Neural crest cell (in vitro differentiated cells): ENCODE measurements at places on chromosomes 2 and 18. TPM values are rescaled to one million over a fixed set of nuclear protein-coding genes. Genes with fewer than 3 reads are reported as not detected.

DNA sequence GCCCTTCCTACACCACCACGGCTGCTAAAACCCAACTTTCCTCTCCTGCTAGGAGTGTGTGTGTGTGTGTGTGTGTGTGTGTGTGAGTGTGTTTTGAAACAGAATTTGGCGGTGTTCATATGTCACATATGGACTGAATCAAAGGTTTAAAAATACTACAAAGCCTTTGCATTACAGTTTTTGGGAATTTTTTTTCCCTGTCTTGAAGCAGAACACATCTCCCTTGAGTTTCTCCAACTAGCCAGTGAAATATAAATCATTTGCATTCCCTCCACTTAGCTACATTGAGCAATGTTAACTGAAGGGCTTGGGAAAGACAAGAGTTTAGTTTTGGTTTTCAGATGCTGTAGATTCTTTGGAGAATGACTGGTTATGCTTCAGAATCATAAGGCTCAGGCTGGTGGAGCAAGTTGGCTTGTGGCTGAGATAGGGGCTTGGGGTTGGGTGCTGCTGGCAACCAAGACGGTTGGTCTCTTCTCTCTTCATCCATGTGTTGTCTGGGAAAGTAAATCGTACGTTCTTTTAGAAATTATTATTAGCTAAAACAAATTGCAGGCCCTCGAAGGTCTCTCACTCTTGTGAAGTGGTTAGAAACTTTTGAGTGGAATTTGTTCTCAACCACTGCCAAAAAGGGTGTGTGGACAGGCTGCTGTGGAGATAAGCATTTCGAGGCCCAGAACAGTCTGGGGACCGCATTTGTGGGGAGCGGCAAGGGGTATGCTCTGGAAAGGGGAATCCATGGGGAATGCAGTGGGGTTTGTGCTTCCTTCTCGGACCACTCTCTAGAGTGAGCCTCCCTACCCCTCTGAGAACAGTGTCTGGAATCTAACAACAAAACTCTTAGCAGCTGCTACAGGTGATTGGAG, 1.4 kb downstream of the NRP2 start:
- no peak for DNase-seq

DNA sequence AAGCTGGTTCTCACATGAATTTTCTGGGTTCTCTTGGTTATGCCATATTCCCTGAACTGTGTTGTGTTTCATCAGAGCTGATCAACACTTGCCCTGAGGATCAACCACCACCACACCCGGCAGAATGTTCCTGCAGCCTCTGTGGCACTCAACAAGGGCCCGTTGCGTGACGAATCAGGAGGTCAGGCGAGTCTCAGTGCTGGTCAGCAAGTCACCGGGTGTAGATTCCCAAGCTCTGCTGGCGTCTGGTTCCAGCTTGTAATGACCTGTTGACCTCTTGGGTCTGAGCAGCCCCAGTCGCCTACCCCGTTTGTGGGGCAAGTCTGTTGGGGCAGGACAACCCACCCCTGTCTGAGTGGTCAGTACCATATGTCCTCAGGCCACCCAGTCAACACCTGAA, 46.0 kb downstream of the ADCY3 start:
- no peak for DNase-seq

DNA sequence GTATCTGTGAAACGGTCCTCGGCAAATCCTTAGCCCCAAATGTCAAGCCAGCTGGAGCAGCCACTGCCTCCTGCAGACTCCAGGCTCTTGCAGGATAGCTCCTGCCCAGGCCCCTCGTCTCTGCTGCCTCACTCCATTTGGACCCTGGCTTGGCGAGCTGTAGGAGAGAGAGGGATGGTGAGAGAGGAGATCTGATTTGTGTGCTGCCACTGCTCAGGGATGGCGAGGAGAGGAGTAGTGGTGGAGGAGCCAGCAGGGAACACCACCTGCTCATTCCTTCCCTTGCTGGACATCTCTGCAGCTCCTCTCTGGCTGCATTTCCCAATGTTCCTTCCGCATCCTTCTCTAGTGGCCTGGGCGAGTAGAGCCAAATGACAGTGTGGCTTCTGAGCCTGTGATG, 109.1 kb upstream of the NCK2 start:
- DNase-seq = no peak

- no peak for DNase-seq
Measured at GRCh38 chr2:29698216-29698615, 223.2 kb downstream of the ALK start.

DNA sequence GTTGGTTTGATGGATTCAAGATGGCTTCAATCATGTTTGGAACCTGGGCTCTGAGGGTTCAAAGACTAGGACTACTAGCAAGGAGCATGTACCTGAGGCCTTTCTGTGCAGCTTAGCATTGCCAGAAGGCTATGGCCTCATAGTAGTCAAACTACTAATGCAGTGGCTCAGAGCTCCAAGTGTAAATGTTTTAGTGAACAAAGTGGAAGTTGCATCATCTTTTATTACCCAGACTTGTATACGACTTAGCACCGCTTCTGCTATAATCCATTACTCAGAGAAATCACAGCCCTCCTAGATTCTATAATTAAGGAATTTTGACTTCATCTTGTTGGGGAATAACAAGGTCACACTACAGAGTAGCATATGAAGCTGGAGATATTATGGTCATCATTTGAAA, 210.5 kb downstream of the ERBB4 start:
- DNase-seq = no peak

The ANKRD23 gene
- total RNA-seq = 9.3 and 11.4 TPM in 2 replicates

- DNase-seq = no peak
Measured at GRCh38 chr2:154637456-154637855, 61.0 kb upstream of the KCNJ3 start.

The CLASP1 gene
- 85.7 and 95.8 TPM in 2 replicates for total RNA-seq

DNA sequence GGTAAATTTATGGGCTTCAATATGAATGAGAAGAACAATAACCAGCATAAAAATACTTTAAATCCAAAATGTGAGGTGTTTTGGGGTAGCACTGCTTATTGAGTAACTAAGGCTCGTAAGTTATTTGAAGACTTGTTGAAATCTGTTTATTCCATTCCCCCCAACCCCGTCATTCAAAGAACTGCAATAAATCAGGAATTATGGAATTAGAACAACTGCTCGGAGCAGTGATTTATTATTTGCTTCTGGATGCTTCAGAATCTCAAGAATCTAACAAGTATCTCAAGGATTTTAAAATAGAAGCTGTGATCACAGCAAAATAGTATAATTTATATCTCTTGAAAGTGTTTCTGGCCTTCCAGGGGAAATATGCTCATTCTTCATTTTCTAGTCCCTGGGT, 86.8 kb downstream of the EML6 start:
- DNase-seq = no peak

DNA sequence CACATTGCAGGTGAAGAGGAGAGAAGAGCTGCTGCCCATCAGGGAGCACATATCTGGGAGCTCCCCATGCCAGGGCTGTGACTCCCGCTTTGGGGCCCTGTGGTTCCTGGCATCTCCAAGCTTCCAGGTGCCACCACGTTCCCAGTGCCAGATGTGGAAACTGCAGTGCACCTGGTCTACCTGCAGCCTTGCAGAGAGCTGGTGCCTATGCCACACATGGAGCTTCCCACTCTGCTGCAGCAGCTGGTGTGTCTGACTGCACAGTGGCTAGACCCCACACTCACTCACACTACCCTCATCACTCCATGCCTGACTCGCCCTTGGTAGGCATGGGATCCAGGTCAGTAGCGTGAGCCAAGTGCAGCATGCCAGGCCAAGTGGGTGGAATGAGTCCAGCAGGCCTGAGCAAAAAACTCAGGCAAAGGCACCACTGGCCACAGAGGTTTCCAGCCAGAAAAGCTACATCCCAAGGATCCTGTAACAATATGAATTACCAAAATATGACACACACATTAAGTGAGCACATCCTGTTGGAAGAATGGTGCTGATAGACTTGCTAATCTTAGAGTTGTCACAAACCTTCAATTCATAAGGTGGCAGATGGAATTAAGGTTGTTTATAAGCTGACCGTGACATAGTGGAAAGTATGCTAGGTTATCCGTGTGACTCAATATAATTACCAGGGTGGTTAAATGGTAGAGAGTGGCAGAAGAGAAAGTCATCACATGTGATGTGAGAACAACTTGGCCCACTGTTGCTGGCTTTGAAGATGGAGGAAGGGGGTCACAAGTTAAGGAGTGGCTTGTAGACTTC, 150.9 kb downstream of the EHBP1 start:
- no peak for DNase-seq

DNA sequence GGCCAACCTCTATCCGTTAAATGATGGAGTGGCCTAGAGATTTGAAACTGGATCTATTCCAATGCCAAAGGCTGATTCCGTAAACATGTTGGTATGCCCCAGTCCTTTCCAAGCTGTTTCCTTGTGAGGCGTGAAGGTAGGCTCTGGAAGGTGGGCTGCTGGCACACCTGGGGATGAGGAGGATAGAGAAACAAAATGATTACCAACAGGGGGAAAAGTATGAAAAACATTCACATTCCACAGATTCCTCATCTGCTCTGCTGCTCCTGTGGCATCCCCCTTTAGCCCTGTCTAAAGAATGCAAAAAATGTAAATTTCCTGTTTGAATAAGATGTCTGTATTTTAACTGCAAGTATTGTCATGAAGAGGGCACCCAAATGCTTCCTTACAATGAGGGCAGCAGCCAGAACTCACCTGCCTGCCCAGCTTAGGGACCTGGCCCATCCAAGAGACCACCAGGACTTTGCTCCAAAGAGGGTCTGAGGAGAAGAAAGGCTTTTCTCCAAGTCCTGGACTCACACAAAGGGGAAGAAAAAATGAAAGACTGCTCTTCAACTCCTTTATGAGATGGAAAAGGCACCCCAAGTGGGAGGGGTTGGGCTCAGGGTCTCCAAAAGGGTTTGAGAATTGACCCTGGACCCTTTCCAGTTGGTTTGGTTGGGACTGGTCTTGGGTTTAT, 132.3 kb upstream of the PELI1 start:
- no peak for DNase-seq

- DNase-seq = no peak
Measured at GRCh38 chr2:12579018-12579417, 137.7 kb upstream of the TRIB2 start.

DNA sequence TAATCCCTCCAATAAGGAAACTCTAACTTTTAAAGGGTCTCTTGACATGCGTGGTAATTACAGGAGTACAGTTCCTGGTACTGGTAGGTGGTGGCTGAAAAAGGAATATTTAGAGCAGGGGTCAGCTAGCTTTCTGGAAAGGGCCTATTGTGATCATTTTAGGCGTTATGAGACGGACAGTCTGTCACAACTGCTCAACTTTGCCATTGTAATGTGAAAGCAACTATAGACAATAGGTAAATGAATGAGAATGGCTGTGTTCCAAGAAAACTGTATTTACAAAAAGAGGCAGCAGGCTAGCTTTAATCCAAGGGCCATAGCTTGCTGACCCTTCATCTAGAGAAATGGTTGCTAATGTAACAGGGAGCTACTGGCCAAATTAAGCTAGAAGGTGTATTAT, 177.7 kb upstream of the LRRTM1 start:
- no peak for DNase-seq

GRCh38 chr2:233168445-233168844, 83.0 kb upstream of the ATG16L1 start:
- DNase-seq = no peak

The UPP2 gene
- total RNA-seq = not detected in 2 replicates

DNA sequence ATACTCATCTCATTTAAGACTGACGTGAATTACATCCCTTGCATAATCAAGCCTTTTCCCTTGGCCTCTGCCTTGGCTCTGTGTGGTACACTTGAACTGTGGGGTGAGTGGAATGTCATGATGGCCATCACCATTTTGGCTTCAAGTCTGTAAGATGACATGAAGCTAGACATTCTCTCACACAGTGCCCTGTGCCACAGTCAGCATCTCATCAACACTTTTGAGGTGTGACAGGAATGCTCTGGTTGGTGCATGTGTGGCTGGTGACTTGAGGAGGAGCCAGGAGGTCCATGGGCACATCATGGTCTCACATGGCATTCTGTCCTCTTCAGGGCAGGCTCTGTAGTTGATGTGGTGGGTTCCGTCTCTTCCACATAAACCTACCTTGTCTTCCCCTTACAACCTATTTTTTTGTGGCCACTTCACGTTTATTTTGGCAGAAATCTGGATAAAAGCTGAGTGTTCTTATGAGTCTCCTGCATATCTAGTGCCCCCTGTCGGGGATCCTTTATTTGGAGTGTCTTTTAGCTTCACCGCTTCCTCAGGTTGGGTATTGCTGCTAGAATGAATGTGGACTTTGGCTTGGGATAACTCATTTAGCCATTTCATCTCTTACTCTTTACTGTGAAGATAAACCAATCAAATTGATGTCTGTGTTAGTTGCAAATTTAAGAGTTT, 28.1 kb downstream of the MAP4K4 start:
- no peak for DNase-seq

DNA sequence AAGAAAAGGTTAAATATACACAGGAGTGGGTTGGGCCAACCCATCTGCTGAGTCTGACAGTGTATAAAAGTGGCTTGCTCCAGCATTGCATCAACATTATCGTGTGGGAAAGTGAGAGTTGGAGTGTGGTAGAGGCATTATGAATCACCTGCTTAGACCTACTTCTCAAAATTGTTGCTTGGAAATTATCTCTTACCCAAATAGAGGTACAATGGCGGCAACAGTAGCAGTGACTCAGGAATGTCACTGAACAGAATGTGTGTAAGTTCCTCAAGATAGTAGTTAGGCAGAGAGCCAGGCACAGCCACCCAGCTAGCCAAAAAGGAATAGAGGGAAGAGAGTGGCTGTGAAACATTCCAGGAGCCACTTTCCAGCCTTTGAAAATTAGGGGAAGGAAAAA, 616.0 kb downstream of the NUP35 start:
- DNase-seq = no peak

The LIPG gene
- total RNA-seq = 28.4 and 32.4 TPM in 2 replicates

DNA sequence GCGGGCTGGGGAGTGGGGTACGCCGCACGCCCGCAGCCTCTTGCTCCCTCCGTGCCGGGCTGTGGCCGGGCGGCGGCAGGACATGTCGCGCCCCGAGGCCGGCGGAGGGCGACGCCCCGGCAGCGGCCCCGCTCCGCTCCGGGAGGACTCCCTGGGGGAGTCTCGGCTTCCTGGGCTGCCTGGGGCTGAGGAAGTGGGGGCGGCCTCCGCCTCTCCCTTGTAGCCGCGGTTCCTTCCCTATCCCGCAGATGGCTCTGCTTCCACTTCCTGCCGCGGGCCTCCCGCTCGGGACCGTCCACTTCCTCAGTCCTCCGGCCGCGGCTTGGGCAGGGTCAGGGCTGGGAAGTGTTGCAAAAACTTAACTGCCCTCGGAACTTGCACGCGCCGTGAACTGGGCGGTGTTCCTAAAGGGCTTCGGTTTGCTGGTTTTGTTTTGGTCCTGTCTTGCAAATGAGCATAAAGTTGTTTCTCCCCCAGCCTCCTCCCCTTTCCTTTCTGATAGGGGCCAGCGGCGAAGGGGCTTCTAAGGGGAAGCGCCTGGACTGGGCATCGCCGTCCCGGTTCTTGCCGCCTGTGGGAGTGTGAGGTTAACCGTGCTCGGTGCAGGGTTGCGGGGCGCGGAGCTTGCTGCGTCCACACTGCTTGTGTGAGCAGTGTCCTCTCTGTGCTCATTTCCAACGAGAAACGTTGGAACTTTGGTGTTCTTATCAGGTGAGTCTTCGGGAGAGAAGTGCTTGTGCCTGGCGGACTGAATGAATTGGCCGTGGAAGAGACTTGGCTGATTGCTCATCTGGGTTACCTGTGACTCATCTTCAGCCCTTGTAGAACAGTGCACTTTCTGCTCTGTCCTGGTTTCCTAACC, 600 bp downstream of the RALB start:
- peak; percentile 67 for DNase-seq

The GKN1 gene
- total RNA-seq = not detected in 2 replicates

GRCh38 chr2:98551316-98551715, 57.0 kb downstream of the COA5 start:
- DNase-seq = no peak

- DNase-seq = no peak
Measured at GRCh38 chr2:10495311-10495987, 47.3 kb upstream of the ODC1 start.
